ENCODE measurements at places on chromosomes 6 and 20. TPM values are rescaled to one million over a fixed set of nuclear protein-coding genes. Genes with fewer than 3 reads are reported as not detected.

Gene PNLDC1
- total RNA-seq: 0.06 TPM

Gene CDK5RAP1
- total RNA-seq: 42.0 TPM

Gene SLC35A1
- 34.6 TPM for total RNA-seq

Gene HMGCLL1
- 5.0 TPM for total RNA-seq

Gene CLPSL2
- not detected for total RNA-seq

Gene CENPB
- total RNA-seq: 5.0 TPM

Gene LST1
- total RNA-seq: not detected

Gene PLCB1
- 24.7 TPM for total RNA-seq

Gene STX11
- total RNA-seq: 0.06 TPM

Gene DNAH8
- 0.09 TPM for total RNA-seq

Gene SIRPB2
- total RNA-seq: not detected

Gene NELFCD
- total RNA-seq: 58.9 TPM

Gene ARFGEF3
- total RNA-seq: 3.2 TPM

Gene MAS1
- total RNA-seq: not detected

Gene RUNX2
- total RNA-seq: 0.09 TPM

Gene GHRH
- not detected for total RNA-seq

Gene TUBB2B
- total RNA-seq: 762 TPM

Gene LYRM2
- 37.1 TPM for total RNA-seq
